Aorta (tissue), 5 donors: ENCODE measurements at places on chromosomes 5 and 9.

DNA sequence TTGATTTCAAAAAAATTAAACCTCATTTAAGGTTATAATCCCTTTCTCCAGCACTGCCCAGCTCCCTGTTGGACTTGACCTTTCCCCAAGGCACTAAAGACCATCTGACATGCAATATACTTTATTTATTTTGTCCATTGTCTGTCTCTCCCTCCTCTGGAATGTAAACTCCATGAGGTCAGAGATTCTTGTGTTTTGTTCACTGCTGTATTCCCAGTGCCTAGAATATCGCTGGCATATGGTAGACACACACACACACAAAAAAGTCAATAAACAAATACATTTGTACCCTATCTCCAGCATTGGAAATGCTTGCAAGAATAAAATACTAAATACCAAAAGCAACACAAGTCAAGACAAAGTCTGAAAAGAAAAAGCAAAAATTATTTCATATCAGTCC is 17.3 kb upstream of the ARSB start:
- no peak overlapping the region for H3K4me3 ChIP-seq
- no peak overlapping the region for H3K27ac ChIP-seq
- no peaks in the 10 kb centered on the region for H3K36me3 ChIP-seq
- no peaks in the 10 kb centered on the region for H3K4me1 ChIP-seq
- H3K27me3 ChIP-seq: no peaks in the 10 kb centered on the region
- no peak for DNase-seq

DNA sequence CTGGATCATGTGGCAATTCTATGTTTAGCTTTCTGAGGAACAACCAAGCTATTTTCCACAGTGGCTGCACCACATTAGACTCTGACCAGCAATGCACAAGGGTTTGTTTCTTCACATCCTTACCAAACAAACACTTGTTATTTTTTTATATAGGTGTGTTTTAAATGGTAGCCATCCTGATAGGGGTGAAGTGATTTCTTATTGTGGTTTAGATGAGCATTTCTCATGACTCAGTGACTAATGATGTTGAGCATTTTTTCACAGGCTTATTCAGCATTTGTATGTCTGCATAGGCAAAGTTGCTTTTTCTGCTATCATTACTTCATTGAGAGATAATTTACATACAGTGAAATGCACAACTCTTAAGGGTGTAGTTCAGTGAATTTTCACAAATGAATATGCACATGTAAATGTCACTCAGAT is 36.0 kb downstream of the ANKRD33B start:
- H3K27ac ChIP-seq: no peak overlapping the region
- H3K4me1 ChIP-seq: no peaks in the 10 kb centered on the region
- no peaks in the 10 kb centered on the region for H3K27me3 ChIP-seq
- H3K4me3 ChIP-seq: no peak overlapping the region

- no peak overlapping the region for H3K27ac ChIP-seq
- no peaks in the 10 kb centered on the region for H3K27me3 ChIP-seq
- DNase-seq: no peak
- H3K4me1 ChIP-seq: no peaks in the 10 kb centered on the region
- no peak overlapping the region for H3K4me3 ChIP-seq
Observed at GRCh38 chr5:78785454-78785853, 136.9 kb upstream of the LHFPL2 start.

DNA sequence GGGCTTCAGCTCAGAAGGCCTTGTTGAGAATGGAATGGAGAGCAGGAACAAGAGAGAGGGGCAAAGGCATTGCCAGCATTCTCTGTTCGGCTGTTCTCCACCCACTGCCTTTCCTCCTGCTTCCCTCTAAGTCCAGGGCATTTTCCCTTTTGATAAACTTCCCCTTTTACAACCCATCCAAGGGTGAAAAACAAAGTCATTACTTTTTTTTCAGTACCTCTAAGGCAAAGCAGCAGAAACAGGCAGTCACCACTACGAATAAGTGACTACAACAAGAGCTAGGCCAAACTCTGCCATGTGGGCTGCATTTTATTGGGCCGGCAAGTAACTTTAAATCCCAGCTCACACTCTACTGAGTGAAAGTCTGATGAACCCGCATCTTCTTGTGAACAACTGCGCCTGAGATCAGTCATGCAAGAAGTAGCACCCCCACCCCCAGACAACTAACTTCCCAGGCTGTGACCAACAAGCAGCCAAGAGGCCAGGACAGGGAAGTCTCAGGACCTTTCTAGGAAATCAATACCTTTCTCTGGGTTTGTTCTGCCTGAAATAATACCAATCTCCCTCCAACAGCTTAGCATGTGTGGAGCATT is 13.1 kb downstream of the IL7R start:
- H3K27ac ChIP-seq: no peak overlapping the region
- H3K36me3 ChIP-seq: no peaks in the 10 kb centered on the region
- H3K27me3 ChIP-seq: no peaks in the 10 kb centered on the region
- no peaks in the 10 kb centered on the region for H3K4me1 ChIP-seq
- no peak overlapping the region for H3K4me3 ChIP-seq

GRCh38 chr5:41519801-41520200 is 9.4 kb upstream of the PLCXD3 start:
- no peak overlapping the region for H3K27ac ChIP-seq
- no peak overlapping the region for H3K4me3 ChIP-seq
- no peaks in the 10 kb centered on the region for H3K27me3 ChIP-seq
- DNase-seq: no peak
- no peaks in the 10 kb centered on the region for H3K4me1 ChIP-seq
